ENCODE measurements at places on chromosomes 2 and 18.

GRCh38 chr2:101400506-101401325 is 13.4 kb upstream of the CREG2 start:
- no peak overlapping the region for H3K4me3 ChIP-seq
- H3K4me1 ChIP-seq = no peaks in the 10 kb centered on the region
- H3K36me3 ChIP-seq = no peaks in the 10 kb centered on the region
- no peak overlapping the region for H3K27ac ChIP-seq
- no peaks in the 10 kb centered on the region for H3K27me3 ChIP-seq

GRCh38 chr2:227036527-227036926 is 127.5 kb downstream of the COL4A4 start:
- H3K27me3 ChIP-seq = no peaks in the 10 kb centered on the region
- H3K27ac ChIP-seq = no peak overlapping the region
- H3K4me3 ChIP-seq = no peak overlapping the region
- no peak for DNase-seq
- no peaks in the 10 kb centered on the region for H3K36me3 ChIP-seq
- H3K4me1 ChIP-seq = no peaks in the 10 kb centered on the region

GRCh38 chr2:160940699-160941098 is 219.5 kb upstream of the TANK start:
- H3K36me3 ChIP-seq = no peaks in the 10 kb centered on the region
- no peaks in the 10 kb centered on the region for H3K27me3 ChIP-seq
- no peak for DNase-seq
- H3K4me3 ChIP-seq = no peak overlapping the region

- no peak overlapping the region for H3K4me3 ChIP-seq
- H3K27ac ChIP-seq = no peak overlapping the region
- peaks cover 16% of the 10 kb centered on the region for H3K4me1 ChIP-seq
- no peak for DNase-seq
- no peaks in the 10 kb centered on the region for H3K27me3 ChIP-seq
Measured at GRCh38 chr2:68463287-68463877, 3.7 kb downstream of the FBXO48 start.

GRCh38 chr2:61713457-61713856 is 140.4 kb downstream of the FAM161A start:
- H3K27ac ChIP-seq = no peak overlapping the region
- no peak for DNase-seq
- H3K4me3 ChIP-seq = no peak overlapping the region
- no peaks in the 10 kb centered on the region for H3K4me1 ChIP-seq
- no peaks in the 10 kb centered on the region for H3K36me3 ChIP-seq
- H3K27me3 ChIP-seq = no peaks in the 10 kb centered on the region

DNA sequence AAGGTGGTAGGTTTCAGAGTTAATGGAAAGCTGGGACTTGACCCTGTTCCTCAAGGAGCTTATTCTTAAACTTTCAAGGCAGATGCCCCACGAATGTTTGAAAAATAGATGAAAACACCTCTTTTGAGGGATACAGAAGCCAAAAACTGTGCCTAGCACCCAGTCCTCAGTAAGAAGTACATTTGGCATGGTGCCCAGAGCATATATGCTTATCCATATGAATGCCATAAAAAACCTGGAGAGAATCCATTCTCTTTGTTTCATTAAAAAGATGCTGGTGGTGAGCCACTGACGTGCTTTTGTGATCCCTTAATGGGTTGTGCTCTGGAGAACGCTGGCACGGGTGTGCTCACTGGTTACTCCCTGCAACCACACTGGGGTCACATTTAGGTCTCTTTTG is 69.0 kb downstream of the IL1R2 start:
- H3K36me3 ChIP-seq = no peaks in the 10 kb centered on the region
- peaks cover 87% of the 10 kb centered on the region for H3K4me1 ChIP-seq
- H3K4me3 ChIP-seq = no peak overlapping the region
- no peak for DNase-seq

DNA sequence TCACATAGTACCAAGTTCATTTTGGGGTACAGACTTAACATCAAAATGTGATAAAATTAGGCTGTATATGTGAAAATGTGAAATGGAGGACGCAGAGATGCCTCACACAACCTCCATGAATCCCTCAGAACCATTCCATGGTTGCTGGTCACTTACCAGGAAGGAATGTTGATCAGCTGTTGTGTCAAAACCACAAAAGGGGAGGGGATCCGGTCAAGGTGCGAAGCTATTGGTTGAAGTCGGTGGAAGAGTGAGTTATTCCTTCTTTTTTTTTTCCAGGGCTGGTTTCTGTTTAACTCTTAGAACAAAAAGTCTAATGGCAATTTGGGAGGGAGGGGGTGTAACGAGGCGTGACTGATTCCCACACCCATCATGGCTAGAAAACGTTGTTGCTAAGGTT is 32.3 kb upstream of the REG3A start:
- DNase-seq = no peak
- no peaks in the 10 kb centered on the region for H3K36me3 ChIP-seq
- no peak overlapping the region for H3K27ac ChIP-seq
- H3K4me1 ChIP-seq = no peaks in the 10 kb centered on the region

DNA sequence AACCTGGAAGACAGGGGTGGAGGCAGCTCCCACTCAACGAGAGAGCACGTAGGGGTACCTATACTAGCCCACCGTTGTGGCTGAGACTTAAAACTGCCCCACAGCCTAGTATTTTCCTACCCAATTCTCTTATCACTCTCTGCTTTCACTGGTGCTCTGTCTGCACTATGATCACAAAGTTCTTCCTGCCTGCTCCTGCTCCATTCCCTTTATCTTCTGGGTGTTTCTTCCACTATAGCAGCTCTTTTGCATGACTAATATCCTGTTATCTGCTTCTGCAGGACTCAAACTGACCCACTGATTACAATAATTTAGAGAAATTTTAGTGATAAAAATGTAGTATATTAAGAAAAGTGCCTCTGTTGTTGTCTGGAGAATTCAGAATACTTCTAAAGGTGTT is 184.8 kb downstream of the LRP1B start:
- H3K27ac ChIP-seq = no peak overlapping the region
- H3K27me3 ChIP-seq = no peaks in the 10 kb centered on the region
- no peak for DNase-seq
- no peak overlapping the region for H3K4me3 ChIP-seq
- no peaks in the 10 kb centered on the region for H3K36me3 ChIP-seq

- DNase-seq = no peak
- H3K27ac ChIP-seq = no peak overlapping the region
- H3K4me3 ChIP-seq = no peak overlapping the region
- no peaks in the 10 kb centered on the region for H3K36me3 ChIP-seq
Measured at GRCh38 chr2:43185146-43185545, 41.3 kb downstream of the ZFP36L2 start.

DNA sequence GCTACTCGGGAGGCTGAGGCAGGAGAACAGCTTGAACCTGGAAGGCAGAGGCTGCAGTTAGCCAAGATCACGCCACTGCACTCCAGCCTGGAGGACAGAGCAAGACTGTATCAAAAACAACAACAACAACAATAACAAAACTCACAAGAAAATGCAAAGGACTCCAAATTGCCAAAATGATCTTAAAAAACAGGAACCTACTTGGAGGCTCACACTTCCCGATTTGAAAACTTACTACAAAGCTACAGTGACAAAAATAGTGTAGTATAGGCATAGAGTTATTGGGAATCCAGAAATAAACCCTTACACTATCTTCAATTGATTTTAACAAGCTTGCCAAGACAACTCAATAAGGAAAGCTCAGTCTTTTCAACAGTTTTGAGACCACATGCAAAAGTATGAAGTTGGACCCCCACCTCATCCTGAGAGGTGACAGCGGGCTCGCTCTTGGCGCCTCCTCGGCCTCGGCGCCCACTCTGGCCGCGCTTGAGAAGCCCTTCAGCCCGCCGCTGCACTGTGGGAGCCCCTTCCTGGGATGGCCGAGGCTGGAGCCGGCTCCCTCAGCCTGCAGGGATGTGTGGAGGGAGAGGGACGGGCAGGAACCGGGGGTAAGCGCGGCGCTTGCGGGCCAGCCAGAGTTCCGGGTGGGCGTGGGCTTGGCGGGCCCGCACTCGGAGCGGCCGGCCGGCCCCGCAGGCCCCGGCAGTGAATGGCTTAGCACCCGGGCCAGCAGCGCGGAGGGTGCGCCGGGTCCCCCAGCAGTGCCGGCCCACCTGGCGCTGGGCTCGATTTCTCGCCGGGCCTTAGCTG is 18.3 kb upstream of the ACVR2A start:
- H3K36me3 ChIP-seq = no peaks in the 10 kb centered on the region
- no peak for DNase-seq
- no peak overlapping the region for H3K4me3 ChIP-seq
- H3K27ac ChIP-seq = no peak overlapping the region

- peaks cover 5% of the 10 kb centered on the region for H3K27me3 ChIP-seq
- H3K4me1 ChIP-seq = no peaks in the 10 kb centered on the region
- no peak overlapping the region for H3K4me3 ChIP-seq
- DNase-seq = no peak
Measured at GRCh38 chr2:101976891-101977290, 14.9 kb upstream of the IL1R2 start.

DNA sequence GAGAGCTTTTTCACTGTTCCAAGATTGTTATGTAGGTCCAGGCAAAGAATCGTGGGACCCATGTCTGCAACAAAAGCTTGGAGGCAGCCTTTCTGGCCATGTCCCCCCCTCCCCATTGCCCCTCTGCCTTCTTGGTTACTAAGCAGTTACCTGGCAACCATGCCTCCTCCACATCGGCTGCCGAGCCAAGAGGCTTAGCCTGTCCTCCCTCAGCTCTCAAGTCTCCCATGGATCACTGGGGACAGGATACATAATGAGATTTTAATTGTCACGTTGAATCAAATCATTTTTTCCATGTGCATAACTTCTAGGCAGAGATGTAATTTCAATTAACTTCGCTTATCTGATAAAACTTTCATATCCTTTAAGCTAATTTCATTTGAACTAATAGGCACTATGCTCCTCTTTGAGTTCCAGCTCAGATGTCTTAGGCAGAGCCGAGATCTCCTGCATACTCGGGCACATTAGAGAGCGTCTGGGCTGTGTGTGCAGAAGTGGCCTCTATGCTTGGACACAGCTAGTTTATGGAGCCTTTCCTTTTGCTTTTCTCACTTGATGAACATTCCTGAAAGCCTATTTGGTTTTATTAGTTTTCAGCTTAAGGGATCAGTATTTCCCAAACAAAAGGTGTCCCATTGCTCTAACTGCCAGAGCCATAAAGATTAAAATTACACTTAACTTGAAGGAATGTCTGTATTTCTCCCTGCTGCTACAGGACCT is 80.7 kb downstream of the LYPD1 start:
- no peak overlapping the region for H3K27ac ChIP-seq
- no peak for DNase-seq
- no peaks in the 10 kb centered on the region for H3K27me3 ChIP-seq

GRCh38 chr2:168622559-168622958 is 166.5 kb downstream of the CERS6 start:
- no peak overlapping the region for H3K27ac ChIP-seq
- no peaks in the 10 kb centered on the region for H3K36me3 ChIP-seq
- DNase-seq = no peak
- H3K4me3 ChIP-seq = no peak overlapping the region

DNA sequence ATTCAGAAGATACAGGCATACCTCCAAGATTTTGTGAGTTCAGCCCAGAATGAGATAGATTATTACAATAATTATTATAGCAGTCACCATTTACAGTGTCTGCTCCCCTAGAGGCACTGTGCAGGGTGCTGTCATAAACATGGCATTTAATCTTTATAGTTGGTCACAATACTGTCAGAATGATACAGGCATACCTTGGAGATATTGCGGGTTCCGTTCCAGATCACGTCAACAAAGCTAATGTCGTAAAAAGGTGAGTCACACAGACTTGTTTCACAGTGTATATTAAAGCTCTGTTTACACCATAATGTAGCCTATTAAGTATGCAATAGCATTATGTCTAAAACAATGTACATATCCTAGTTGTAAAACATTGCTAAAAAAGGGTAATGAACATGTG is 45.6 kb downstream of the ZRANB3 start:
- no peak overlapping the region for H3K4me3 ChIP-seq
- H3K27me3 ChIP-seq = no peaks in the 10 kb centered on the region
- no peak overlapping the region for H3K27ac ChIP-seq
- DNase-seq = no peak
- no peaks in the 10 kb centered on the region for H3K4me1 ChIP-seq
- no peaks in the 10 kb centered on the region for H3K36me3 ChIP-seq

DNA sequence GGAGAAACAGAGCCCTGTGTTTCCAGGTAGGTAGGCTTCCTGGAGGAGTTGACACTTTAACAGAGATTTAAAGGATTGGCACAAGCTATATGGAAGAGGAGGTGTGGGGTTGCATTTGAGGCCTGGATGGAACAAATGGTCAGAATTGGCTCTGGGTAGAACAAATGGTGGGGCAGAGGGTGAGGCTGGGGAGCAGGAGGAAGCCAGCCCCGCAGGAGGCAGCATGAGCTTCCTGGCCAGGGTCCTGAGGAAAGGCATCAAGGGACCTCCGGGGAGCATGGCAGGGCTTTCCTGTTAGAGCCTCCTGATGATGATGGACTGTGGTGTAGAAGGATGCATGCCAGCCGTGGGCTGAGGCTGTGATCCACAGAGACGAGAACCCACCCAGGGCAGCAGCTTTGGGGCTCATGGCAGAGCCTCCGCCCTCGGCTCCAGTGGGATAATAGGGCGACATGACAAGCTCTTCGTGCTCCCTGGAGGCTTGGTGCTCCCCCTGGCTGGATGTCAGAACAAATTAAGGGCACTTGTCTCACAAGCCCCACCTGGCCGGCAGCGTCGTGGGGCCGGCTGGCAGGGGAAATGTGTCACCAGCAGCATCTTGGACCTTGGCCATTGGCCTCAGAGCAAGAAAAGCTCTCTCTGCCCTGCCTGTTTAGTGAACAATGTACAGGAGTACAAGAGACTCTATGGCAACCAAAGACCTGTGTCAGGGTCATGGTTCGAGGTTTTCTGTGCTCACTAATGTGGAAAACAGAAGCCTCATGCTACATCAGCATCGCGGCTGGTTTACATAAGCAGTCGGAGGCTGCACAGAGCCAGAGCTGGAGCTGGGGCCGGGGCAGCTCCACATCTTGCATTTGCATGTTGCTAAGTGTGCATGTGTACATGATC is 153.5 kb downstream of the MYCN start:
- H3K27ac ChIP-seq = no peak overlapping the region
- H3K4me3 ChIP-seq = no peak overlapping the region
- DNase-seq = no peak
- H3K27me3 ChIP-seq = no peaks in the 10 kb centered on the region

DNA sequence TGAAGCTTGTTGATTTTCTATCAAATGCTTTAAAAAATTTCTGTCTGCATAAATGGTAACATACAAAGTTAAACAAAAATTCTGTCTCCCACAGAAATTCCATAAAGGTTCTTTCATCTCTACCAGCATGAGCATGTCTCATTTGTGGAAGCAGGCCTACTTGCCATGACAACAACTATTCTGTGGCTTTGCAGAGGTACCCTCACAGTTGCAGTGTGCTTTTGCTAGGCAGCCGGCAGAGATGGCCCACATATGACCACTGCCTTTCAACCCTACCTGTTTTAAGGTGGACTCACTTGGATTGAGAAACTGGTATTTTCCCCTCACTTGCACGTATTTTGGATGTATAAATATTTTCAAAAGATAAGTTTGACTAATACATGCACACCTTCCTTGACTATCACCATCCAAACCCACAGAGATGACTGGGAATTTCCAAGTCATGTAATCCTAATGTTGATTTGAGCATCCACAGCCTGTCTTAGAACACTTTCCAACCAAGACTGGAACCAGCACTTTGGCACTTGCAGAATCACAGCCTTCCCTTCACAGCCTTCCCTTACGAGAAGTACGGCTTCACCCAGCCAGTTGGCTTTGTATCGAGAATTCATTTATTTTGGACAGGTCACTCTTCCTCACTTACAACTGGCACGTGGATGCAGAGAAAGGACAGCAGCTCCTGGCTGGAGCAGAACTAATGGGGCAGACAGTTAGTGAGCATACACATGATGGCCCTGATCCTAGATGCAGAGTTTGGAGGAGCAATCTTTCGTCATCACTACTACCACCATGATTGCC is 9.3 kb upstream of the FHL2 start:
- no peak overlapping the region for H3K27ac ChIP-seq
- no peak overlapping the region for H3K4me3 ChIP-seq
- no peaks in the 10 kb centered on the region for H3K27me3 ChIP-seq
- H3K36me3 ChIP-seq = no peaks in the 10 kb centered on the region
- no peaks in the 10 kb centered on the region for H3K4me1 ChIP-seq
